ENCODE measurements at places on chromosomes 4 and X.

DNA sequence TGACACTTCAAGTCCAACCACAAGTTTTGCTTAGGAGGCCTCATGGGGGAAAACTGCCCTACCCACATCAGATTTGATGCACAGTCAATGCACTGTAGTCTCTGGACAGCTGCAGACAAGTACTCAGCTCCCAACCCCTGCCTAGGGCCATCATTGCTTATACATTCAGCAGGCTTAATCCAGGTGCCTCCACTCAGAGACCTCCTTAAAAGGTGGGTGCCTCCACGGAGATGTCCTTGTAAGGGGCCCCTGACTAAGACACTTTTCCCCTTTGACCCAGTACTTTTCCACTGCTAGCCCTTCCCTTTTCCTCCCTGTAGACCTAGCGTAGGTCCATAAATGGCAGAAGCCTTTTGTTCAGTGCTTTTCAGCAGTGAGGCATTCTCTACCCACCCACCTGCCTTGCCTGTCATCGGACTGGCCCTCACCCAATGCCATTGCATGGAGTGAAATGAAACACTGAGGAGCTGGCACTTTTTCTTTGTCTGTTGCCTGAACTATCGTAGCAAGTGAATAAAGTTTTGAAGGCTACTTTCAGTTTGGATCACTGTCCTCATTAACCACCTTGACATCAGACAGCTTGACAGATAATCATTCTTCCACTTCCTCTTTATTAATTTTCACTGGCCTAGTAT is 23.8 kb upstream of the PLK4 start:
- DNase-seq = peak; percentile 95

GRCh38 chrX:39871648-39872047 is 226.1 kb downstream of the BCOR start:
- no peak for DNase-seq

DNA sequence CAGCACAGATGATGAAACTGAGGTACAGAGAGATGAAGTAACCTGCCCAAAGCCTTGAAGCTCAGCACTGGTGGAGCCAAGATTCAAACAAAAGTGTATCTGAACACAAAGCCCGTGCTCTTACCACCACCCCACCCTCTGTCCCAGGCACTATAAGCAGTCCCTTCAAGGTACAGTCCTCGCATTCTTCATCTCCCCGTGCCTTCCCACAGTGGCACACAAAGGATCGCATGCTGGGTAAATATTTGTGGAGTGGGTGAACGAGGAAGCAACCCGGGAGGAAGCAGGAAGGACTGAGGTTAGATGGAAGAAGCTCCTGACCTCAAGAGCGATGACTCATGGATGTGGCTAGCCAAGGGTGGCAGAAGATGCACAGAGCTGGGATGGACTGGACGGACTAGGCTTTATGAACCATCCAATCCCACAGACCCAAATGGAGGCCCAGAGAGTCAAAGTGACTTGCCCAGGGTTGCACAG is 18.4 kb downstream of the IQSEC2 start:
- peak; percentile 56 for DNase-seq

DNA sequence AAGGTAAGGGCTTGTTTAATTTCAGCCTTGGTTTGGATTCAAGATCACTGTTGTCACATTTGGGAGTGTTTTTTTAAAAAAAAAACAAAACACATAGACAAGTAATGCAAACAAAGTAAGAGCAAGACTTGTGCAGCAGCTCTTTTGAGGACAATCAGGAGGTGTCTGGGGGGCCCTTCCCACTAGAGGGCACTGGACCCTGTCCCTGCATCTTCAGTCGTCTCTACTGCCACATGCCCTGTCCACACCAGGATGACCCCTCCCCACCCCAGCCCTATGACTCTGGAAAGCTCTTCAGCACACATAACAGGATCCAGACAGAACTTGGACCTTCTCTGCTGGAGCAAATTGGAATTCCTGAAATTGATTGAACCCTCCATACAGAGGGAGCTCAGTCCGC is 71.0 kb downstream of the USP46 start:
- no peak for DNase-seq

- DNase-seq = peak; percentile 85
These were observed 132.6 kb downstream of the FHIP1A start for GRCh38 chr4:151541389-151542071.

GRCh38 chrX:9390121-9390520 is 74.7 kb upstream of the TBL1X start:
- peak; percentile 69 for DNase-seq

DNA sequence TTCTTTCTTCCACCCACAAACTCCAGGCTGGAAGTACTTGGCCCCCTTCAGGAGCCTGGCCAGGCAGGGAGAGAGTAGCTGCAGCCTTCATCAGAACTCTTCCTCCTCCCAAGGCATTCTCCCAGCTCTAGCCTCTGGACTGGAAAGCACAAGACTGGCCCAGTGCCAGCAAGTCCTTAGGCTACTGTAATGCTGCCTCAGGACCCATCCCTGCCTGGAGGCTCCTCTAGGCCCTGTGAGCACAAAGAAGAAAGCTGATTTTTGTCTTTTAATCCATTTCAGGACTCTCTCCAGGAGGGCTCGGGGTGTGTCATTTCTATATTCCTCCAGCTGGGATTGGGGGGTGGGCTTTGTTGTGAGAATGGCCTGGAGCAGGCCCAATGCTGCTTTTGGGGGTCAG is 10.8 kb downstream of the AWAT2 start:
- DNase-seq = no peak

- no peak for DNase-seq
These were observed 34.0 kb downstream of the BMP2K start for GRCh38 chr4:78809928-78810835.

- peak; percentile 17 for DNase-seq
These were observed 76.7 kb downstream of the SCD5 start for GRCh38 chr4:82721819-82722423.
